ENCODE measurements at places on chromosomes 4 and X.
A peak's percentile ranks its signal among the peaks of the same experiment; 100 is the strongest.

DNA sequence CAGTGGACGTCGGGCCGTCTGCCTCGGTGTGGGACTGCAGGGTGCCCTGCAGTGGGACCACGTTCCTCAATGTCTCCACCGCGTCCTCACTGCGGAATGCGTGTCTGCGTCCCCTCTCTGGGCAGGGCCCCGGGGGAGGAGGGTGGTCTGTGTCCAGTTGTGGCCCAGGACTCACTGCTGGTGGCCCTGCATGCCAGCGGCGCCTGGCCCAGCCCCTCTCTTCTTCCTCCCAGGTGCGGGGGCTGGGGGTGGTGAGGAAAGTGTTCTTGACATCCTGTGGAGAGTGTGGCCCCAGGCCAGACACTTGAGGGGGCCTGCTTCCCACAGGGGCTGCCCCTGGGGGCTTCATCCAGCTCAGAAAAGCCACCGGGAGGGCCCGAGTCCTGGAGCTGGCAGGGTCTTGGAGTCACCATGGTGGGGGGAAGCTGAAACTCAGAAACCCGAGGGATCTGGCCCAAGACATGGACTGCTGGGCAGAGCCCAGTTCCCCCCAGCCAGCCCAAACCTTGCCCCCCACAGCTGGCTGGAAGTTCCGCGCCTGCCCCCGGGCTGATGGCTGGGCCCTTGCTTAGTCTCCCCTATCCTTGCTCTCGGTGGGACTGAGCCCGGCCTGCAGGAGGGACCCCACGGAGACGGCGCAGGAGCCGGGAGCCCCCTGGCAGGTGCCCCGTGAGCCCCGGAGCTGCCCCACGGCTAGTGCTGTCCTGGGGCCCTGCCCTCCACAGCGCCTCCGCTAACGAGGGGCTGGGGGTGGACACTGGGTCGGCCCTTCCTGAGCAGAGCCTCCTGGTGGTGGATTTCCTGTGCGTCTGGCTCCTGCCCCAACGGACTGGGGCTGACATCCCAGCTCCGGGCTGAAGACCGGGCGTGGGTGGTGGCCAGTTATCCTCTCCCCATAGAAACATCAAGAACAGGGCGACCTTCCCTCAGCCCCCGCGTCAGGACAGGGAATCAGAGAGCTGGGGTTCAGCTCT is 2.9 kb downstream of the DOK7 start:
- no peak for DNase-seq

DNA sequence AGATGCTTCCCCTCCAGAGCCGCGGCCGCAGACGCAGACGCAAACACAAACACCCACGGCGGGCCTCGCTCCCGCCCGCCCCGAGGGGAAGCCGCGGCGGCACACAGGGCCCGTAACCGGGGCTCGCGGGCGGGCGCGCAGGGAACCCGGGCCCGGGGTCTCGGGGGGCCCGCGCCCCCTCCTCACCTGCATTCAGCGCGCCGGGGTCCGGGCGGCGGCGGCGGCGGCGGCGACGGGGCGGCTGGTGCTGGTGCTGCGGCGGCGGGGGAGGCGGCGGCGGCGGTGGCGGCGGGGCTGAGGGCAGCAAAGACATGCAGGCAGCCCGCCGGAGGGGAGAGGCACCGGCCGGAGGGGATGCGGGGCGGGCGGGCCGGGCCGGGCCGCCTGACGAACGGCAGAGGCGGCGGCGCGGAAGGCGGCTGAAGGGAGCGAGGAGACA is 255 bp upstream of the CNOT6L start:
- peak; percentile 64 for DNase-seq

DNA sequence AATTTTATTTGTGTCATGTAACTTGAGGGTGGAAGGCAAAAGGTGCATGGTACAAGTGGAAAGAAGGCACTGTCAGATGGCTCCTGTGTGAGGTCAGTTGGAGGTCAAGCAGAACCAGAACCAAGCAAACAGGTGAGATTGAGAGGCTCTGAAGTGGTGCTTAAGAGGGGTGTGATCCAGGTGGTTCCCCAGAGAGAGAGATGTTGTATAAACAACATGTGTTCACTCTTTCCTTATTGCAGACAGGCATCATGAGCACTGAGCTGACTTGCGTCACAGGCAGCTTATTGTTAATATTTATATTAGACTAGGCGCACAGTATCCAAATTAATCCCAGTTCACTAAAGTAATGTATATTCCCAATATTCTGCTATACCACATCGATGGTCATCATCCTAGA is 56.8 kb downstream of the CXCL13 start:
- no peak for DNase-seq

DNA sequence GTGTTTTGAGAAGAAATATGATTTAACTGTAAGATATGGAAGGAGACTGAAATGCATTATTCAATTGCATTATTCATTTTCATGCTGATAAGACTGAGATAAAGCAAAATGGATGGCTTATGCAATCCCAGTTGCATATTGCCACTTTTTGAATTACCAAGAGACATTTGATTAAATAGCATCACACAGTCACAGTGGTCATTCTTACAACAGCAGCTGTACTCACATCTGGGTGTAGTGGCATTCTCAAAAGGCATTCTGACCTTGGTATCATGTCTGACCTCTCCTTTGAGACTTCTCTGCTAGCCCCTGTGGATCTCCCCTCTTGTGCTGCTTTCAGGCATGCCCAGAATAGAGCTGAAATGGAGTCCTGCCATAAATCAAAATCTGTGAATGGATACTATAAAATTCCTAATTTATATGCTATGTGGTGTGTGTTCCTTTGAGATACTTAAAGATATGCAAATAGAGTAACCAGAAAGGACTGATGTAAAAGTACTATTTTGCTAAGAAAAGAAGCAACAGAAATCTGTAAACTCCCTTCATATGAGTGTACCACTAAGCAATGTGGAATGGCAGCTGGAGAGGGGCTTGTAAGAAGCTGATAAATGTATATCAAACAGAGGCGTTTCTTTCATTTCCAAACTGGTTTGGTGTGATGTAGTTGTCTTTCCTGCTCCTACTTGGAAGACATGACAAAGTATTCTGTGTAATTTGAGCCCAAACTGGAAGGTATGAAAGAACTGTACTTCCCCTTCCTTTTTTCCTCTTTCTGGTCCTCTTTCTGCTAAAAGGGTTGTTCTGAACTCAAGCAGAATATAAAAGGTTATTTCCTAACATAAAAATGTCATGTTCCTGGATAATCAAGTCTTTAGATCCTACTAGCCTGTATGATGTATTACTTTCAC is 25.4 kb upstream of the METAP1 start:
- no peak for DNase-seq

DNA sequence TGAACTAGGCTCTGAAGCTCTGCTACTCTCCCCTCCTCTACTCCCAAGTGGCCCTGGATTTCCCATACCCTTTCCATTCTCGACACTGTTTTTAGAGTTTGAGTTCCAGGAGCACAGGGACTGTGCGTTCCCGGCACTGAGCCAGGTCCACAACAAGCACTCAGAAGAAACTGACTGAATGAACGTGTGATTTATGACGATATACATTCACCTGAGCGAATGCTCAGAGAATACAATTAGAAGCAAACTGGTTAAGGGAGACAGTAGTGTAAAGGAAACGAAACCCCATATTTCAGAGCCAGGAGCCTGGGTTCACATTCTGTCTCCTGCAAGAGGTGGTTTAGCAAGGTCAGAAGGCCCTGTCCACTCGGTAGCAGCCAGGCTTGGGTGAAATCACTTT is 1.4 kb upstream of the KIAA0232 start:
- no peak for DNase-seq

GRCh38 chr4:123232439-123232838 is 164.2 kb upstream of the SPRY1 start:
- DNase-seq: no peak

GRCh38 chr4:5894266-5894665 is 1.4 kb upstream of the CRMP1 start:
- DNase-seq: no peak

DNA sequence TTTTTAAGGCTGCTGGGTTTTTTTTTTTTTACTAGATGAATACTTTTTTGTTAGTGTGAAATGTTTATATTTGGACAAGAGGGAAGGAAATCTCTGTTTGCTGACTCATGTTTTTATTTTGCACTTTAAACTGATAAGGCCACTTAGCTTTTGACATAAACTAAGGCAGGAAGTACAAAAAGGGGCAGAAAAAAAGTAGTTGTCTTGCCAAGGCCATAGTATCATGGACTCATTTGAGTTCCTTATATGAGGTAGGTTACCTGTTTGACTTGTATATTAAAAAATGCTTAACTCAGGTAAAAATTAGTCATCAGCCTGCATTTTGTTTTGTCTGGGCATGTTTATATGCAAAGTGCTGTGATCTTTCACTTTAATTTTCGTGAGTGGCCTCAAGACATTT is 26.0 kb downstream of the SMAD1 start:
- DNase-seq: no peak

DNA sequence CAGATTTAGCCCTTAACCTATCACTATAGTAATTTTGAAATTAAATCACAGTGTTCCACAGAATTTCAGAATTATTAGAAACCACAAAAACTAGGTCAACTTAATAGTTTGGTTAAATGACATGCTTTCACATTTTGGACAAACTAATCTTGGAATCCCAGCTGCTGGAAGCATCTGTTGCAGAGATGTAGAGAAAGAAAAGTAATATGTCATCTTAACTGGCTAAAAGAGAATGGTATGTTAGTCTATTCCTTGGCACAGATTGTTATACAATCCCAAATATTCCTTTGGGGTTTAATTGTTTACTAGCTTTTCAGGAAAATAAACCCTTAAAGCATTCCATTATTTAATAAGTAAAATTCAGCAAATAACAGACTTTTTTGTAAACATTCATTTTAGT is 519.9 kb downstream of the IL15 start:
- DNase-seq: no peak

- no peak for DNase-seq
Measured at GRCh38 chr4:146407257-146407656, 114.5 kb downstream of the SLC10A7 start.

GRCh38 chrX:131067846-131068745 is 9.9 kb downstream of the ARHGAP36 start:
- no peak for DNase-seq

- no peak for DNase-seq
Measured at GRCh38 chrX:43493756-43494155, 162.3 kb upstream of the MAOA start.

DNA sequence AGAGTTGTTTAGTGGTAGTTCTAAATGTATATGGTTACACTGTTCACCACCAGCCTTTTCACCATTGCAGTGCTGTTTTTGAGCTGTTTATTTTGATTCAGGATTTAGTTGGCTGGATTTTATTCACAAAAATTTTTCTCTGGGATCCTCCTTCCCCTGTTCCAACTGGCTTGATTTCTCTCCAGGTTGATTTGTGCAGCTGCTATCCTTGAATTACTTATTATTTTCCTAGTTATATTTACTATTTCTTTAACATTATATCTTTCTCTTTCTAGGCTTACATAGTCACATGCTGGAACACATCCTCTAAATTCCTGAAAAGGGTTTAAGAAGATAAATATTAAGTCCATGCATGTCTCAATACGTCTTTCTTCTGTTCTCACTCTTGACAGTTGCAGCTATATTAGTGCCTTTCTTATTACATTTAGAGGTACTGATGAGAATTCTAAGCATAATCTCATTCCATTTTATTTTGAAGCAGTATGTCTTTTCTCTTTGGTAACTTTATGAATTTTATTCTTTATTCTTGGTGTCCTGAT is 82.2 kb downstream of the SUPT20HL2 start:
- DNase-seq: no peak

DNA sequence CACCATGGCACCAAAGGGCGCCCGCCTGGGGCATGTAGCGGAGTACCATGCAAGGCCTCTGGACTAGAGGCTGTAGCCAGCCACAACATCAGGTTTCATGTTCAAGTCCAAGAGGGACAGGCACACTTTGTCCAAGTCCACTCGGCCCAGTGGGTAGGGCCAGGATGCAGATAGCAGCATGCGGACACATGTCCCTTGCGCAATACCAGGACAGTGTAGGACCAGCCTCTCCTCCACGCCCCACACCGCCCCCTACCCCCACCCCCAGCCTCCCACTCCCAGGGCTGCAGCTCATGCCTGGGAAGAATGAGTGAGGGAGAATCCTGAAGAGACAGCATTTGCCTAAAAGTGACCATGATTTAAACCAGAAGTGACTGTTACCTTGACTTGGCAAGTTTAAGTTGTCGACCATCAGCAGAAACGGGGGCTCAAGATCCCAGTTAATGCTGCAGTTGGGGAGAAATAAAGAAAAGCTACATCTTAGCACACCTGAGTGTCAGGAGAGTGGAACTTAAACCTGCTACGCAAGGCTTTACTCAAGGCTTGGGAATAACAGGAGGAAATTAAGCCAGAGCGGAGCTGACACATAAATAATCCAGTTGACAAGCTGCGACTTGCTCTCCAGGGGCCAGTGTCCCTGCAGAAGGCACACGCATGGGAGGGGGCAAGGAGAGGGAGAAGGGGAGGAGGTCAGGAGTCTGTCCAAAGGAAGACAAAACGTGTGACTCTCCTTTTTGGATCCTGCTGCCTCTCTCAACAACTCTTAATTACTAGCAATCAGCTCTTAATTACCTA is 221.7 kb downstream of the BCOR start:
- DNase-seq: no peak

DNA sequence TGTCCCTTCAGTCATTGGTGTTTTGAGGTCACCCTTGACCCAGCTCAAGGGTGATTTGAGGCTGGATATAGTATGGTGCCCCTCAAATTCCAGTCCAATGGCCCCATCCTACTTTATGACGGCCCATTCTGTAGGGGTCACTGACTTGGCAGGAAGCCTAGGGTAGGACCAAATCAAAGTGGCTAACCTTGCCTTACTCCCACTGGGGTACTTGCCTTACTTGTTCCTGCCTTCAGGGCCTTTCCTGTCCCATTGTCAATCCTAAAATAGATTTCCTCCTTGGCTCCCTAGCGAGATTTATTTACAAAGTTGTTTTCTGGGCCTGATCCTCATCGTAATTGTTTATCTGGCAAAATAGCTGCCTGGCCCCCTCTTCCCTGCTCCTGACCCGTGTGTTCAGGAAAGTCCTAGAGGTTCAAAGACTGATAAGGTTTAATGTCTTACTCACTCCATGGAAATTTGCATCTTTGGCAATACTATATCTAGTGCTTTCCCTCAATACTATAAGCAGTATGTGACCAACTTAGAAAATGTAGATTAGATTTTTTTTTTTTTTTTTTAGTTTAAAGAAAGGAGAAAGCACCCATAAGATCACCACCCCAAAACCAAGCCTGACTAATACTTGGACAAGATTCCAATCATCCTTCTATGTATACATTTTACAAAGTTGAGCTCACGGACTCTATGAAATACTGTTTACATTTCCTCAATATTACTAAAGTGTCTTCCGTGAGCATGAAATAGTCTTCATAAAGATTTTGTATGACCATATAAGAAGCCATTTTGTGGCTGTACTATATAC is 44.8 kb downstream of the MSN start:
- DNase-seq: no peak

- no peak for DNase-seq
Measured at GRCh38 chrX:21295246-21295820, 78.9 kb upstream of the CNKSR2 start.

GRCh38 chr4:122602277-122603142 is 18.4 kb downstream of the IL21 start:
- DNase-seq: no peak
